ENCODE measurements at places on chromosomes 4 and X.

DNA sequence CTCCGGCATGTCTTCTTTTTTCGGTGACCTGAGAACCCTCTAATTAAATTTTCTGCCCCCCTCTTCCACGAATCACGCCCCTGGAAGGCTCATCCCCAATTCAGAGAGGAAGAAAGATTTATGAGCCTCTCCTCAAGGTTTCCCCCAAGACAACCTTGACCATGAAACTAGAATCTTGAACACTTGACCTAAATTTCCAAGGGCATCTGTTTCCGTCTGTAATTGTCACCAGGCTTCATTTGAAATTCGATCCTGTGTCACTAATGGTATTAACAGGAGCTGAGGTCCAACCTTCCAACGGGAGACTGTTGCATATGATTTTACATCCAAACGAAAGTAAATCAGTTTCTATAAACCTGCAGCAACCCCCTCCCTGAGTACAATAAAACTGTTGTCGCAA is 139.9 kb upstream of the ZIC3 start:
- DNase-seq, result no peak

GRCh38 chr4:99276417-99276816 is 14.4 kb downstream of the ADH1A start:
- DNase-seq, result no peak

- no peak for DNase-seq
Observed at GRCh38 chrX:47595716-47596251, 13.5 kb downstream of the TIMP1 start.

GRCh38 chr4:81304871-81305270 is 89.8 kb upstream of the PRKG2 start:
- DNase-seq, result no peak

DNA sequence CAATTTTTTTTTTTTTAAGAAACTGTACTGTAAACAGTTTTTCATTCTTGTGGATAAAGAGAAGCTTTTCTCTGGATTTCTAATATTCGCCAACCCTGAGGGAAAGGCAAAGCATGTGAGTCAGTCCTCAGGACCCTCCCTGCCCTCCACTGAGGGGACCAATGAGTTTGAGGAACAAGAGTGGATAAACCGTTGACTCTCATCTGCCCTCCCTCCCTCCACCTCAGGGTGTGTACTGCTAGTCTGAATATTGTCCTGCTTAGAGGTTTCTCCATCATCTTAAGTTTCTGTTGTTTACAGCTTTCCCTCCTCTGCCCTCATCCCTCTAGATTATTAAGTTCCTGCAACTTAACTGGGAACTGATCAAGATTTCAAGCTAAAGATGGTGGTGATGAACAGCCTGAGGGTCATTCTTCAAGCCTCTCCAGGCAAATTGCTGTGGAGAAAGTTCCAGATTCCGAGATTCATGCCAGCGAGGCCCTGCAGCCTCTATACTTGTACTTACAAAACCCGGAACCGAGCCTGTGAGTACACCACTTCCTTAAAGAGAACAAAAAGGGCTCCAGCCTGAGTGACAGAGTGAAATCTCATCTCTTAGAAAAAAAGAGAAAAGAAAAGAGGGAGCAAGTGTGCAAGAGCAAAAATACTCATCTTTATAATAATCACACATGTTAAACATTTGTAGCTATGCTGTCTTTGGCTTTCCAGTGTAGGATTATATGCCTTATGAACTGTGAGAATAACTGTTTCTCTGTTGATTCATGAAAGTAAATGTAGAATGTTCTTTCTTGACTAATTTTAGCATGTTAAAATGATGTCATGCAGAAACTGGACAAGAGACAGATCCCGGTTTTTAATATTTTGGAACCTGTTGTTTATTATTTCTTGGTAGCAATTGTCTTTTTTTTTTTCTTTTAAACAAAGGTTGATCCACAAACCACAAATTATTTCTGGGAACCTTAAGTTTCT is 11.9 kb downstream of the CA5B start:
- no peak for DNase-seq

DNA sequence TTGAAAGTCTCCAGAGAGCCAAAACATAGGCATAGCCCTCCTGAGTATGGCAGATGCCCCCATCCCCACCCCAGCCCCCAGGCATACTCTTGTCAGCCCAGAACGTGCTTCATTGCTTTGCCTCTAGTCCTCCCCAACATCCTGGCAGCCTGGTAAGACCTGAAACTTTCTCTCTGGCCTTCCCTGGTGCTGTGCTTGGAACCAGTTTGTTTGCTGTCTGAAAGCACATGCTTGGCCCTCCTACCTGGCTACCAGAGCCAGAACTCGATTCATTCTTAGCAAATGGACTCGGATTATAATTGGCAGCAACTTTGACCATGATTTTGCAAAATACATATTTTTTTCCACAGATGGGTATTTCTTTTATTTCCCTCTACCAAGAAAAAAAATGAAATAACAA is 248.1 kb downstream of the USP46 start:
- no peak for DNase-seq

DNA sequence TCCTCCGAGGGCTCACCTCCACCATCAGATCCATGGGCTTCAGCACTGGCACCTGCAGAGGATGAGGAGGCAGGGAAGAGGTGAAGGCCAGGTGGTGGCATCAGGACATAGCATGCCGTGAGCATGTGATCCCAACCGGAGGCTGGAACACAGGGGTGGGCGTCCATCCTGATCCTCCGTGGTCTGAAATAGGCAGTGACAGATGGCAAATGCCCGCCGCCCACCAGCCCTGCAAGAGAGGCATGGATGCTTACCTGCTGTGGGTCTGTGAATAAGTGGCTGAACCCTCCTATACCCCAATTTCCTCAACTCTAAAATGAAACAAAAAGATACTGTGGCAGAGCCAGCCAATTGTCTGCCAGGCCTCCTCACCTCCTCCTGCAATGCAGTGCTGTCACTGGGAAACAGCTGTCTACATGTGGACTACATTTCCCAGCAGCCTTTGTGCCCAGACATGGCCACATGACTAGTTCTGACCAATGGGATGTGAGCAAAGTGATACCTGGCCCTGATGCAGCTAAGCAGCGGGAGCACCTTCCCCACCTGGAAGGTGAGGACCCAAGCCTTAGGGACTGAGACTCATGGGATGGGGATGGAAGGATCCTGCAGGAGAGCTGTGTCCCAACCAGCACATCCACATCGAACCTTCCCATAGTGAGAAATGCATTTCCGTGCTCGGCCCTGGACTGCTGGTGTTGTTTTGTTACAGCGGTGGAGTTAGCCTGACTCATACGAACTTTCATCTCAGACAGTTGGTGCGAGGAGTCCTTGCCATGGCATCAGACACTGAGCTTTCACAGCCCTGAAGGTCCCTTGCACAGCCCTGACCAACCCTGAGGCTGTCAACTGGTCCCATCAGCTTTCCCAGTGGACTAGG is 99.5 kb downstream of the PPP2R2C start:
- DNase-seq, result no peak

DNA sequence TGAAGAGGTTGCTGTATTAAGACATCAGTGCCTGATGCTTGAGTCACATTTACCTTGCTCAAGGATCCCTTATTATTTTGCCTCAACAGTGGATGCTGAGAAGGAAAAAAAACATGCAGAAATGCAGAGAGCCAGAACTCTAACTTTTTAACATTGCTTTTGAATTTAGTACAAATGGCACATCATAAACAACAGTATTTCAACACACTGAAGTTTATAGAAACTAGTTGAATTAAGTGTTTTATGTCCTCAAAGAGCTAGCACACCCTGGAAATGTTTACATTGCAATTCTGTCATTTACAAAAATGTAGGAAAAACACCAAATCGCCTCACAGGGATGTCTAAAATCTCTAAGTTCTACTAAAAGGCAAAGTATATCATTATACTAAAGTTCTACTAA is 69.5 kb upstream of the BLTP1 start:
- DNase-seq, result no peak

- DNase-seq, result no peak
Observed at GRCh38 chr4:92304606-92305005, 840 bp downstream of the GRID2 start.

GRCh38 chr4:134028421-134028820 is 173.2 kb downstream of the PABPC4L start:
- DNase-seq, result no peak

DNA sequence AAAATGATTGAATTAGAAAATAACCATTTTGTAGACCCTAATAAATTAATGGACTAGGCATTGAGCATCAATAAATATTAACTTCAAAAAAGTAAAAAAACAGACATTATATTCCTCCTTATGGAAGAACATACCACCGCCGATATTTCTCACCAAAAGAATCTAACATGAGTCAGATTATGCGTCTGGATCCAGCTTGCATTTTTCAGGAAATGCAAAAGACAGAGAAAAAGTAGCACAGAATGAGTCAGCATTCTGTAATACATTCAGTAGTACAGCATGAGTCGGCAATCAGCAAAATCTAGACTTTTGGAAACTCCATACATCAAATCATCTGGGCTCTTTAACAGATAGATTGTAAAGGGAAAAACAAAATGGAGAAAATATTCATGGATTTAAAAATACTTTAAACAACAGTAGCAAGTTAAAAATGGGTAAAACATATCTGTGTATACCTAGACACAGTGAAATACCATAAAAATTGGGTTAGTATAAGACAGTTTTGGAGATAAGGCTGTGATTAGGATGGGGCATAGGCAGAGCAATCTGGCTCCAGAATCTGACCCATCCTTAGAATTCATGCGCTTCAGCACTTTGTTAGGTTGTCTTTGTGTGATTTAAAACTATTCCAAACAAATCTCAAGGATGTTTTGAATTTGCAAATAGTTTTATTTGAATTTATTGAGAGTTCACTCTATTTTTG is 633.0 kb upstream of the FAM241A start:
- DNase-seq, result no peak

DNA sequence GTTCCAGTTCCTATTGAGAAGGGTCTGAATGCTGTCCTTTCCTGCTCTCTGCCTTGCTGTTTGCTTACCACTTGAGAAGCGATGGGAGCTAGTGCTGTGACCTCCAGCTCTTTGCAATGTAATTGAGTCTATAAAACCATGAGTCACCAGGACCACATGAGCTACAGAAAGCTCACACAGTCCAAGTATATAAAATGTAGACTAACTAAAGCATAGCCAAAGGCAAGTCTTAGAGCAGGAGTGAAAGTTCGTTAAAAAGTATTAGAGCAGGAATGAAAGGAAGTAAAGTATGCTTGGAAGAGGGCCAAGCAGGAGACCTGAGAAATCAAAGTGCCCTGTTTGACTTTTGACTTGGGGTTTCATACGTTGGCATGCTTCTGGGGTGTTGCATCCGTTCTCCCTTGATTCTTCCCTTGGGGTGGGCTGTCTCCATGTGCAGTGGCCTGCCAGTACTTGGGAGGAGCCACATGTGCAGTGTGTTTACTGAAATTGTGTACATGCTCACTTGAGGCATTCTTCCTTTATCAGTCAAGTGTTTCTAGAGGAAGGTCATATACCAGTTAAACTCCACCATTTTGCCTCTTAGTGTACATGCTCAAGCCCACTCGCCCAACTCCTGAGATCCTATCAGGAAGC is 71.3 kb upstream of the KIT start:
- no peak for DNase-seq
